ENCODE measurements at places on chromosomes 5 and 9. TPM values are rescaled to one million over a fixed set of nuclear protein-coding genes. Genes with fewer than 3 reads are reported as not detected.

Gene ALDH1A1
- not detected for total RNA-seq

Gene SPOCK1
- total RNA-seq, result not detected

Gene SPINK1
- not detected for total RNA-seq

Gene LHX6
- not detected for total RNA-seq

Gene CCDC171
- total RNA-seq, result 2.1 TPM

Gene SMIM33
- total RNA-seq, result 0.08 TPM

Gene PCDHA6
- not detected for total RNA-seq

Gene TCOF1
- total RNA-seq, result 127 TPM

Gene TMEM171
- total RNA-seq, result not detected

Gene CETN3
- 48.6 TPM for total RNA-seq

Gene LAMC3
- 0.19 TPM for total RNA-seq

Gene MYORG
- total RNA-seq, result 3.3 TPM

Gene COL5A1
- total RNA-seq, result not detected

Gene C5orf46
- not detected for total RNA-seq

Gene MORN5
- total RNA-seq, result not detected

Gene CDC25C
- total RNA-seq, result 6.1 TPM

Gene PCDHGB4
- 0.06 TPM for total RNA-seq

Gene IFNK
- total RNA-seq, result not detected

Gene SLCO6A1
- not detected for total RNA-seq

Gene NR5A1
- not detected for total RNA-seq

Gene RASEF
- total RNA-seq, result not detected

Gene DAB2IP
- 0.08 TPM for total RNA-seq

Gene DMRTA1
- total RNA-seq, result not detected

Gene HMCN2
- not detected for total RNA-seq

Gene SPOUT1
- total RNA-seq, result 138 TPM

Gene PPIP5K2
- total RNA-seq, result 72.4 TPM

Gene NUTM2G
- not detected for total RNA-seq

Gene PRRT1B
- total RNA-seq, result not detected

Gene NME5
- not detected for total RNA-seq

Gene INSYN2B
- total RNA-seq, result not detected

Gene ADGRD2
- not detected for total RNA-seq

Gene WDR36
- total RNA-seq, result 81.3 TPM

Gene SCGB3A2
- total RNA-seq, result not detected

Gene LARP1
- 343 TPM for total RNA-seq

Gene FAM114A2
- 30.9 TPM for total RNA-seq

Gene TMEM252
- total RNA-seq, result not detected

Gene CD72
- total RNA-seq, result 13.7 TPM

Gene DIPK1B
- total RNA-seq, result not detected

Gene ANXA1
- 80.8 TPM for total RNA-seq

Gene ROPN1L
- 0.21 TPM for total RNA-seq

Gene CDH9
- not detected for total RNA-seq

Gene PLEKHG4B
- 0.04 TPM for total RNA-seq

Gene ZNF483
- total RNA-seq, result 1.9 TPM

Gene GRAMD2B
- 10.1 TPM for total RNA-seq

Gene SH2D3C
- 18.3 TPM for total RNA-seq

Data from activated CD8-positive, alpha-beta memory T cell treated with anti-CD3 and anti-CD28 coated beads for 36 hours (primary cell).